ENCODE measurements at places on chromosomes 11 and 22.

DNA sequence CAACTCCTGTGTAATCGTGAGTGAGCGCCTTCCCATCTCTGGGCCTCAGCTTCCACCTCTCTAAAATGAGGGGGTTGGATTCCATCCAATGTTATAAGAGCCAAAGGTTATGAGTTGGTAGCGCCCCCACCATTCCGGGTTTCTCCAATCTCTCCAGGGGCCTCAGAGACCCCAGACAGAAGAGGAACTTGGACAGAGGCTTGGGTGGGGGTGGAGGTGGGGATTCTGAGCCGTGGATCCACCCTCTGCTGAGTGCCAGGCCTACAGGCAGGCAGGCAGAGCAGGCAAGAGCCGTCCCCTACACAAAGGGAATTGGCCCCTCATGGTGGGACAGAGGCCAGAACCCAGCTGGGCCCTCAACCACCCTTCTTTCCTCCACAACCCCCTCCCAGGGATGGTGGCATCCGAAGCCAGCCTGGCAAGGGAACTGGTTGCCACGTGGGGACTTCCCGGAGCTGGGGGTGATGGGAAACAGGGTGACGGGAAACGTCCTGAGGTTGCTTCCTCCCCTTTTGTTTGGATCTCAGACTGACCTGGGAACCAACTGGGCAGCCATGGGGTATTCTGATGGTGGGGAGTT, 31.8 kb downstream of the TXN2 start:
- DNase-seq = no peak

GRCh38 chr22:39985383-39986035, 9.2 kb upstream of the FAM83F start:
- DNase-seq = no peak

DNA sequence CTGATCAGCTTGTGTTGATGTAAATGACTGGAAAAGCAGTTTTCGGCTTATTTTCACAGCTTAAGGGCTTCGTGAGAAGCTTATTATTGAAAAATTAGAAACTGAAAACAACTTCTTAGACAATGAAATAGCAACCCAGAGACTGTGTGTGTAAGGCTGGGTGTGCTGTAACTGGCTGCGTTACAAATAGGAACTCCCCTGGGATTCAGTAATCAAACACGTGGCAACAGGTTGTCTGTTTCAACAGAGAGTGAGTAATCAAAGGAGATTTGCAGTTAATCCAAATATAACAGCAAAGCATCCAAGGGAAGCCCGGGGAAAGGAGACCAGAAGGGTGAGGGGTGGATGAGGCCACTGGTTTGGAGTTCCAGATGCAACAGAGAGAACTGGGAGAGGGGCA, 19.2 kb downstream of the NTM start:
- no peak for DNase-seq

GRCh38 chr11:58774164-58774593, 42.4 kb upstream of the GLYAT start:
- DNase-seq = no peak

DNA sequence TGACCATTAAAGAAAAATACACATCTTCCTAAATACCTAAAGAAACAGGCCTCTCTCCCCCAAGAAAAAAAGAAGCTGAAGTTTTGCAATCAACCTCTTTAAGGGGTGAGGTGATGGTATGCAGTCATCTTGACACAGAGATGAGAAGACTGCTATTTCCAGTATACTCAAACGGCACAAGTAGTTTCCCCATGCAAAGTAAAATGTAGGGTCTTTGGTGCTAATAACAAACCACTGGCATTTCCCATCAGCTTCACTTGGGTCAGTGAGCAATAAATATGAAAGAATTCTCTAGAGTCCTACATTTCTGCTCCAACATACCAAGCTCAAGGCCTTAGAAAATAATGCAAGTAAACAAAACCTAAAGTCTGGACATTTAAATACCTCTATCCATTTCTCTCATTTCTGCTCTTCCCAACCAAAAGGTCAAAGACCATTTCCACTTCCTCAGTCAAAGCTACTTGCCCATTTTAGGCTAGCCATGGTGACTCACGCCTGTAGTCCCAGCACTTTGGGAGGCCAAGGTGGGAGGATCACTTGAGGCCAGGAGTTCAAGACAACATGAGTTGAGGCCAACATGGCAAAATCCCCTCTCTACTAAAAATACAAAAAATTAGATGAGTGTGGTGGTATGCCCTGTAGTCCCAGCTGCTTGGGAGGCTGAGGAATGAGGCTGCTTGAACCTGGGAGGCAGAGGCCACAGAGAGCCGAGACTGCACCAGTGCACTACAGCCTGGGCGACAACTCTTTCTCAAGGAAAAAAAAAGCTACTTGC, 39.5 kb upstream of the CHRNA10 start:
- DNase-seq = no peak

GRCh38 chr22:34019190-34019845, 99.0 kb upstream of the LARGE1 start:
- no peak for DNase-seq

DNA sequence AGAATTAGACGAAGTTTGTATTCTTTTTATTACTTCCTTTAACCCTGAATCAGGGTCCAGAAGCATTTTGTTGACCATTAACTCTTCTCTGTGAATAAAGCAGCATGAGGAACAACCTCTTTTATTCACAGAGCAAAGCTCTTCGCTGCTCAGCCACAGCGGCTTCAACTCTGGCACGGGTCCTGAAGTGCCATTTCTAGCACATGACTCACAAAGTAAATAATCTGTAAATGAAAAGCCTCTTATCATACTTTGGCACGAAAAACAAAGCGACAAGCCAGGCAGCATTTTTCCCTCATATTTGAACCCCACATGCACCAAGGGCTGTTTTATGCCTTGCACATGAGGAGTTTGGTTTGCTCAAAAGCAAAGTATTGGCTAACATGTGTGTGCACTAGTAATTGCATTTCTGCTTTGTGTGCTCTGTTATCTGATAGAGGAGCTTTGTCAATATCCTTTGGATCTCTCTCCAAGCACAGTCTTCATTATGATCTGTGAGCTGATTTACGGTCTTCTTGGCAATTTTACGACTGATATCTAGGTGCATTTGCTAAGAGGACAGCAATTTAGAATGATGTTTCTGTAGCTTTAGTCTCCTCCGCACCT, 33.0 kb upstream of the APOBEC3A start:
- no peak for DNase-seq

- peak; percentile 83 for DNase-seq
Measured at GRCh38 chr11:125451400-125452124, 44.5 kb downstream of the FEZ1 start.

GRCh38 chr22:35568751-35569739, 28.4 kb downstream of the RASD2 start:
- DNase-seq = no peak

GRCh38 chr11:26204101-26204500, 127.8 kb upstream of the ANO3 start:
- DNase-seq = no peak

GRCh38 chr22:23146478-23147205, 1.4 kb downstream of the RAB36 start:
- no peak for DNase-seq

DNA sequence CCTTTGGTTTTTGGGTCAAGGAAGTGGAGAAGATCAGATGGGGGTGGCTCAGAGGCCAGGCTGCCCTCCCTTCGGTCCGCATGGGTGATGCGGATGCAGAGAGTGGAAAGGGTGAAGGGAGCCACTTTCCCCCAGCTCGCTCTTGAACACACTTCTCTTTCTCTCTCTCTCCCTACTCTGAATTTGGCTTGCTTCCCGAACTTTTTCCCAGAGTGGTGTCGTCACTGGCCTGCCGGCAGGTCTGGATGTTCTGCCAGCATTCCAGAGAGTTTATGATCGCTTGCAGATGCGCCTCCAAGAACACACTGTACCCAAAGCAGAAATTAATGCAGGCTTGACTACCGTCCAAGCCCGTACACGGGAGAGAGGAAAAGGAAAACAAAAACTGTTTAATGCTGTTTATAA, 103.2 kb downstream of the ZBTB16 start:
- DNase-seq = no peak

- no peak for DNase-seq
Measured at GRCh38 chr11:65208785-65209710, 27.3 kb downstream of the CAPN1 start.

GRCh38 chr11:1479006-1479677, 7.4 kb downstream of the MOB2 start:
- no peak for DNase-seq

- peak; percentile 82 for DNase-seq
Measured at GRCh38 chr22:28029956-28030355, 110.9 kb upstream of the PITPNB start.

GRCh38 chr11:74001822-74002286, 7.0 kb downstream of the UCP3 start:
- no peak for DNase-seq

DNA sequence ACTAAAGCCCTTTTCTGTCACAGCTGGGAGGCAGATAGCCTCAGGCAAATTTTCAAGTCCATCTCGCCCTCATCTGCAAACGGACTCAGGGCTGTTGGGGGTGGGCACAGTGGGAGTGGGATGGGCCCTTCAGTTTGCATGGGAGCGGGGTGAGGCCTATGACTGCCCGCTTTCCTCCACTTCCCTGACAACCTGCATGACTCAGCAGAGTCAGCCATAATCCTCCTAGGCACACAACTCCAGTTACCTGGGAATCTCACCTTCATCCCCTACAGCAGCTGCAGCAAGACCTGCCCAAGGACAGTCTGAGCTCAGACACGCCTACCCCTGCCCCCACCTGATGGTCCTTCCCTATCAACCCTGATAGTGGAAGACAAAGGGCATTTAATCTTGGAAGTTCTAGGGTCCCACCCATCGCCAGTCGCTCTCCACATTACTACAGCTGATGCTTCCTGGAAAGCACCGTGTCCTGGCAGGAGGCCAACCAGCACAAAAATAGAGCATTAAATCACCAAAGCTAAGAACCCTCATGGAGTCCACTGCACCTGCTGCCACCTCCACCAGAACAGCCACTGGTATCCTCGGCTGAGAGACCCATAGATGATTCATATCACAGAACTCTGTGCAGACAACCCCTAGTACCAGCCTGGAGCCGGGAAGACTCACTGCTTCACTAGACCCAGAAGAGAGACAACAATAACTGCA, 319.3 kb downstream of the DCDC1 start:
- no peak for DNase-seq

DNA sequence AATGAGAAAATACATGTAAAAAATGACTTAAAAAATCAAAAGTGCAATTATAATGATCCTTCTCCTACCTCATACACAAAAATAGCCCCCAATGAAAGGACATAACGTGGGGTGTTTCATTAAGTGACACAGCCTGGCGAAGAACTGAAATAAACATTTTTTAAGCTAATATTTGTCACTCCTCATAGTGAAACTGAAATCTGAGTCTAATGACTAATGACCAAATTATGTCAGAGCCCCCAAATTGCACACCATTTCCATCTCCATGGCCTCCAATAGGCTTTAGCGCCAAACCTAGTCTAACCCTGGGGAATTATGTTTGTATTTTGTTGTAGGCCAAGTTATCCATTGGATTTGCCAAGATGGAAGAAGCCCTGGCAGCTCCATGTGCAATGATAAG, 119.1 kb downstream of the WT1 start:
- no peak for DNase-seq

DNA sequence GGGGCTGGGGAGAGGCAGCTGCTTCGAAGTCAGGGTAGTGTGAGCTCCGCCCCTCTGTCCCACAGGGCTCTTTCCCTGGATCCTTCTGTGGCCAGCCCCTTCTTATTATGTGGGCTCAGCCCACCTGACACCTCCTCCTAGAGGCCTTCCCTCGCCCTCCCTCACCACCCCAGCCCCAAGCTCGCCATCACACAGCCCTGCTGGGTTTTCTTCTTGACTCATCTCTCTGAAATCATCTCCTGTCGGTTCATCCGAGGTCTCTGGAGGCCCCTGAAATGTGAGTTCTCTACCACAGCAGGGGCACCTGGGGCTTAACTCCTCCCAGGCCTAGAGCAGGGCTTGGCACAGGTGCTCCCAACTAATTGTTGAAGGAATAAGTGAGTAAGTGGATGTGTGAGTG, 65.2 kb downstream of the CACNA1I start:
- DNase-seq = no peak
